Neural progenitor cell (in vitro differentiated cells): ENCODE measurements at places on chromosomes 5 and 9. TPM values are rescaled to one million over a fixed set of nuclear protein-coding genes. Genes with fewer than 3 reads are reported as not detected.

The ZNF366 gene
- total RNA-seq, result not detected in 2 replicates

The EQTN gene
- 2.0 and 3.4 TPM in 2 replicates for total RNA-seq

The HBEGF gene
- total RNA-seq, result 2.4 and 3.4 TPM in 2 replicates

The ACTBL2 gene
- total RNA-seq, result not detected in 2 replicates

The ERAP2 gene
- total RNA-seq, result not detected in 2 replicates

The SLC45A2 gene
- total RNA-seq, result 0.06 TPM in 1 of 2 replicates, not detected in the other

The FAXDC2 gene
- 7.3 and 9.2 TPM in 2 replicates for total RNA-seq

The GGTA1 gene
- total RNA-seq, result not detected in 2 replicates

The FBXL7 gene
- 12.3 and 14.0 TPM in 2 replicates for total RNA-seq

The IL5 gene
- not detected in 2 replicates for total RNA-seq

The GABRB2 gene
- total RNA-seq, result 0.53 and 0.58 TPM in 2 replicates

GRCh38 chr9:132732326-132733259 is 62.3 kb downstream of the GTF3C4 start:
- no peak overlapping the region for H3K27ac ChIP-seq
- H3K4me1 ChIP-seq, result no peaks in the 10 kb centered on the region
- no peaks in the 10 kb centered on the region for H3K36me3 ChIP-seq
- peaks cover 5% of the 10 kb centered on the region for H3K27me3 ChIP-seq
- H3K4me3 ChIP-seq, result no peak overlapping the region
- DNase-seq, result no peak

DNA sequence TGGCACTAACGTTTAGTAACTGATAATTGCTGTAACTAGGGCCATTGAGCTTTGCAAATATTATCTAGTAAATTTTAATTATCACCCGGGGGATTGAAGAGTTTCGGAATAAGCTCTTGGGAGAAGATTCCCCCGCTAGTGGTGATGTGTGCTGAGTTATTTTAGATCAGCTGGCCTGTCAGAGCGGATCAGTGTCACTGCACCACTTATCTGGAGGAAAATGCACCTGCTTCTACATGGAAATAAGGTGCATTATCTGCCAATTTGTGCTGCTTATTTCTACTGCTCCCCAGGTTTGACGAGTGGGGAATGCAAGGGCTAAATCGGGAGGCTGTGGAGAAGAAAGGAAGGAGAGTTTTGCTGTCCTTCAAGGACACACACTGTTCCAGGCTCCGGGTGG is 518.6 kb downstream of the TLE4 start:
- no peak for DNase-seq
- no peak overlapping the region for H3K4me3 ChIP-seq
- H3K27me3 ChIP-seq, result no peaks in the 10 kb centered on the region
- H3K36me3 ChIP-seq, result no peaks in the 10 kb centered on the region

DNA sequence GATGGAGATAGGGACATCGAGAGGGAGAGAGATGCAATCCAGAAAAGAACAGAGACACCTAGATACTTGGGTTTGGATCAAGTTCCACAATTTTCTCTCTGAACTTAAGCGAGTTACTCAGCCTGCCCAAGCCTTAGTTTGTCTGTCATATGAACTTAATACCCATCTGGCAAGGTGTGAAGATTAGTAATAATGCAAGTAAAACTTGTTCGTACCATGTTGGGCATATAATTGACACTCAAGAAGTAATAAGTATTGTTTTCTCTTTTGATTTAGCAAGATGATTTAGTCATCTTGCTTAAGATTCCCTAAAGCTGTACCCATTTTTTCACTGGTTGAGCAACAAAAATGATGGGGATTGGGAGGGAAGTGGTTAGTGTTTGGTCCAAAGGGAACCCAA is 7.5 kb downstream of the RABGAP1 start:
- H3K36me3 ChIP-seq, result no peaks in the 10 kb centered on the region
- no peak for DNase-seq
- peaks cover 17% of the 10 kb centered on the region for H3K4me1 ChIP-seq
- H3K4me3 ChIP-seq, result no peak overlapping the region

DNA sequence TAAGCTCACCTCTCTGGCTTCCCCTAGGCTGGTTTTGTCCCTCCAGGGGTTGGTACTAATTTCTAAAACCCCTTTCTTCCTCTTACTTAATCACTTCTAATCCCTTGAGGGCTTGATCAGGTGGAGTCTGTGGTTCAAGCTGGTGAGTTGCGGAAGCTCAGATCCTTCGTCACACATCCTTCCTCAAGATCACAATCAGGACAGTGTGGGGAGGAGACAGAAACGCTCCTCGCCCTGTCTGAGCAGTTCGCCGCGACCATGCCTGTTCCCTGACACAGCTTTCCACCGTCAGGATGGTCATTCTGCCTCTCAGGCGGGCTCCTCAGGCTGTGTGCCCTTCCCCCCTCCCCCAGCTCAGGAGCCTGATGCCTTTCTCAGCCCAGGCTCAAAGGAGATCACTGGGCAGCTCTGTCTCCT is 24.3 kb downstream of the CPLX2 start:
- H3K27ac ChIP-seq, result no peak overlapping the region
- no peaks in the 10 kb centered on the region for H3K36me3 ChIP-seq
- H3K27me3 ChIP-seq, result no peaks in the 10 kb centered on the region
- peak overlapping the region; percentile 6 for H3K4me3 ChIP-seq
- H3K4me1 ChIP-seq, result peaks cover 21% of the 10 kb centered on the region

GRCh38 chr9:128456613-128457061 is 831 bp downstream of the ODF2 start:
- H3K27me3 ChIP-seq, result peaks cover 58% of the 10 kb centered on the region
- H3K4me1 ChIP-seq, result peaks cover 5% of the 10 kb centered on the region
- peak; percentile 87 for DNase-seq
- no peak overlapping the region for H3K27ac ChIP-seq
- no peaks in the 10 kb centered on the region for H3K36me3 ChIP-seq
- H3K4me3 ChIP-seq, result peak overlapping the region; percentile 72

- no peak for DNase-seq
- H3K27ac ChIP-seq, result no peak overlapping the region
- peaks cover 7% of the 10 kb centered on the region for H3K4me1 ChIP-seq
- no peaks in the 10 kb centered on the region for H3K36me3 ChIP-seq
Observed at GRCh38 chr5:8861764-8862163, 684.1 kb downstream of the SEMA5A start.

- no peak overlapping the region for H3K27ac ChIP-seq
- no peaks in the 10 kb centered on the region for H3K36me3 ChIP-seq
- no peak for DNase-seq
- no peak overlapping the region for H3K4me3 ChIP-seq
- H3K27me3 ChIP-seq, result no peaks in the 10 kb centered on the region
- peaks cover 14% of the 10 kb centered on the region for H3K4me1 ChIP-seq
Observed at GRCh38 chr9:13165236-13165945, 114.1 kb downstream of the MPDZ start.

GRCh38 chr9:136644593-136645351 is 17.9 kb upstream of the EGFL7 start:
- H3K4me1 ChIP-seq, result peaks cover 12% of the 10 kb centered on the region
- DNase-seq, result peak; percentile 82
- H3K27ac ChIP-seq, result no peak overlapping the region
- no peaks in the 10 kb centered on the region for H3K36me3 ChIP-seq
- H3K27me3 ChIP-seq, result peaks cover 22% of the 10 kb centered on the region

- H3K27me3 ChIP-seq, result no peaks in the 10 kb centered on the region
- H3K4me3 ChIP-seq, result no peak overlapping the region
- no peaks in the 10 kb centered on the region for H3K4me1 ChIP-seq
Observed at GRCh38 chr9:121708768-121709488, 57.5 kb downstream of the DAB2IP start.

DNA sequence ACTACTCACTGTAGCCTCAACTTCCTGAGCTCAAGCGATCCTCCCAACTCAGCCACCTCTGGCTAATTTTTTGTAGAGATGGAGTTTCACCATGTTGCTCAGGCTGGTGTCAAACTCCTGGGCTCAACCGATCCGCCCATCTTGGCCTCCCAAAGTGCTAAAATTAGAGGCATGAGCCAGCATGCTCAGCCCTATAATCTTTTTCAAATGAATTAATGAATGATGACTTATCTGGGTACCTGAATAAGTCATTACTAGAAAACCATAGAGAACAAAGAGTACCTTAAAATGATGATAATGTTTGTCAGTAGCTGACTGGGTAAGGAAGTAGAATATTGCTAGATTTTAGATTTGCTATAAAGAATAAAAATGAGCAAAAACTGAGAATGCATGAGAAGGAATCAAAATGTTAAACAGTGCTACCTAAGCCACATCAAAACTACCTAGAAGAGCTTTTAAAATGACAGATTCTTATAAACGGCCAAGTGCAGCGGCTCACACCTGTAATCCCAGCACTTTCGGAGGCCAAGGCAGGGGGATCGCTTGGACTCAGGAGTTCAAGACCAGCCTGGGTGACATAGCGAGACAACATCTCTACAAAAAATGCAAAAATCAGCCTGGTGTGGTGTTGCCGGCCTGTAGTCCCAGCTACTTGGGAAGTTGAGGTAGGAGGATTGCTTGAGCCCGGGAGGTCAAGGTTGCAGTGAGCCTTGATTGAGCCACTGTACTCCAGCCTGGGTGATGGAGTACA is 13.6 kb downstream of the FNBP1 start:
- H3K27me3 ChIP-seq, result no peaks in the 10 kb centered on the region
- DNase-seq, result no peak
- H3K27ac ChIP-seq, result no peak overlapping the region
- no peaks in the 10 kb centered on the region for H3K4me1 ChIP-seq
- H3K4me3 ChIP-seq, result no peak overlapping the region
- no peaks in the 10 kb centered on the region for H3K36me3 ChIP-seq

- no peak overlapping the region for H3K4me3 ChIP-seq
- no peak overlapping the region for H3K27ac ChIP-seq
- no peaks in the 10 kb centered on the region for H3K4me1 ChIP-seq
- H3K36me3 ChIP-seq, result no peaks in the 10 kb centered on the region
- H3K27me3 ChIP-seq, result no peaks in the 10 kb centered on the region
- DNase-seq, result no peak
Observed at GRCh38 chr9:108041551-108041950, 552.0 kb upstream of the KLF4 start.

- no peaks in the 10 kb centered on the region for H3K4me1 ChIP-seq
- no peak for DNase-seq
Observed at GRCh38 chr5:87210743-87211142, 56.9 kb upstream of the RASA1 start.

GRCh38 chr9:79134654-79135053 is 437.1 kb upstream of the TLE4 start:
- peaks cover 20% of the 10 kb centered on the region for H3K4me1 ChIP-seq
- no peak overlapping the region for H3K27ac ChIP-seq
- DNase-seq, result peak; percentile 59

DNA sequence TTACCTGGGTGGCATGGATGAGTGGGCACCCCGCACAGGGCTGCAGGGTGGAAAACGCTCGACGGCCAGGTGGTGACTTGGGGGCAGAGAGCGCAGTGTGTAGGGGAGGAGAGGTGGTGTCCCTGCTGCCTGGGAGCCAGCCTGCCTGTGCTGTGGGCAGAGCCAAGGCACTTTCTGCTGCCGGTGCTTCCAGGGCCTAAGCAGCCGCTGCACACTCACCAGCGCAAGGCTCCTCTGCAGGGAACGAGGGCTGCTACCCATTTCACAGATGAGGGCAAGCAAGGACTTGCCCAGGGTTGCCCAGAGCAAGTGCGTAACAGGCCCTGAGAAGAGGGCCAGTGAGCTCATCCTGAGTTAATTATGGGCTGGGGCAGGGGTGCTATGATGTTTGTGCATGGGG is 62.5 kb downstream of the CRB2 start:
- no peak overlapping the region for H3K27ac ChIP-seq
- H3K27me3 ChIP-seq, result no peaks in the 10 kb centered on the region
- DNase-seq, result no peak
- peaks cover 42% of the 10 kb centered on the region for H3K4me1 ChIP-seq
- no peaks in the 10 kb centered on the region for H3K36me3 ChIP-seq

- H3K36me3 ChIP-seq, result no peaks in the 10 kb centered on the region
- H3K4me3 ChIP-seq, result no peak overlapping the region
- H3K4me1 ChIP-seq, result peaks cover 7% of the 10 kb centered on the region
- no peak overlapping the region for H3K27ac ChIP-seq
- H3K27me3 ChIP-seq, result no peaks in the 10 kb centered on the region
Observed at GRCh38 chr5:132270706-132271105, 13.2 kb downstream of the PDLIM4 start.

- H3K4me3 ChIP-seq, result no peak overlapping the region
- peaks cover 14% of the 10 kb centered on the region for H3K27me3 ChIP-seq
- no peaks in the 10 kb centered on the region for H3K4me1 ChIP-seq
- H3K27ac ChIP-seq, result no peak overlapping the region
Observed at GRCh38 chr9:2957656-2958200, 113.8 kb upstream of the PUM3 start.

- peaks cover 17% of the 10 kb centered on the region for H3K4me1 ChIP-seq
- H3K36me3 ChIP-seq, result no peaks in the 10 kb centered on the region
- DNase-seq, result no peak
- H3K27ac ChIP-seq, result no peak overlapping the region
Observed at GRCh38 chr5:10451137-10451824, 9.6 kb downstream of the ROPN1L start.

DNA sequence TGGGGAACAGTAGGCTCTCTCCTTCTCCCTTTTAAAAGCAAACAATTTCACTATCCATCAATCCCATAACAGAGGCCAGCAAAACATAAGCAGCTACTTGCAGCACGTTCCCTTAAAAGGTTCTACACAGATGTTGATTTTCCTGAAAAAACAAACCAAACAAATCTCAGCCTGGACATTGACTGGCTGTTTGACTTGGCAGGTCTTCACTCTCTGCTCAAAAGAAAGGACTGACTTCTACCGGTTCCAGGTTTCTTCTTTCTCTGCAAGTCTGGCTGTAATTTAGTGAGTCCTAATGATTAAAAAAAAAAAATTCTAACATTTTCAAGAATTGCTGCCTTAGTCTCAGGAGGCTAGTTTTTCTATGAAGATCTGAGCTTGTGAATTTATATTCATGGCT is 203.1 kb upstream of the EFNA5 start:
- H3K27me3 ChIP-seq, result no peaks in the 10 kb centered on the region
- peaks cover 44% of the 10 kb centered on the region for H3K4me1 ChIP-seq
- H3K4me3 ChIP-seq, result no peak overlapping the region
- H3K36me3 ChIP-seq, result no peaks in the 10 kb centered on the region

GRCh38 chr5:134113363-134113889 is 1.1 kb upstream of the TCF7 start:
- H3K27ac ChIP-seq, result no peak overlapping the region
- H3K4me3 ChIP-seq, result peak overlapping the region; percentile 75
- peaks cover 61% of the 10 kb centered on the region for H3K27me3 ChIP-seq
- H3K4me1 ChIP-seq, result peaks cover 7% of the 10 kb centered on the region
- DNase-seq, result no peak

DNA sequence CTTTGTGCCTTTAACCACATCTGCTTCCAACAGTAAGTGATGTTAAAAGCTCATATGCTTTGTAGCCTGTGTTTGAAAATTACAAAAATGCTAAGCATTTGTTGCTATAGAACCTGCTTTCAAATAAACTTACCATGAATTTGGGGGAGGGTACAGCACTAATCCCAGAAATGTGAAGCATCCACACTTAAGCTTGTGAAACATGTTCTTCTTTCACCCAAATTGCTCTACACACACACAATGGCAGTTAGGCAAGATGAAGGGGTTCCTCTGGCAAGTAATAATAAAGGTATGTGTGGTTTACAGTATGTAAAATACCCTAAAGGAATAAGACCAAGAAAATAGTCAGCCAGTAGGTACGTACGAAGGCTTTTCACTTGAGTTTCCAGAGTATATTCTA is 165.6 kb downstream of the SMARCA2 start:
- peaks cover 26% of the 10 kb centered on the region for H3K4me1 ChIP-seq
- H3K27ac ChIP-seq, result no peak overlapping the region
- H3K4me3 ChIP-seq, result no peak overlapping the region
- no peaks in the 10 kb centered on the region for H3K27me3 ChIP-seq
- no peak for DNase-seq

GRCh38 chr5:37876943-37877342 is 37.1 kb upstream of the GDNF start:
- H3K27ac ChIP-seq, result no peak overlapping the region
- H3K27me3 ChIP-seq, result no peaks in the 10 kb centered on the region
- no peak overlapping the region for H3K4me3 ChIP-seq
- no peaks in the 10 kb centered on the region for H3K4me1 ChIP-seq
- no peak for DNase-seq

- DNase-seq, result peak; percentile 77
- H3K4me1 ChIP-seq, result no peaks in the 10 kb centered on the region
- no peaks in the 10 kb centered on the region for H3K27me3 ChIP-seq
Observed at GRCh38 chr5:141992349-141992963, 20.4 kb downstream of the GNPDA1 start.
